ENCODE measurements at places on chromosomes 1 and 21.

DNA sequence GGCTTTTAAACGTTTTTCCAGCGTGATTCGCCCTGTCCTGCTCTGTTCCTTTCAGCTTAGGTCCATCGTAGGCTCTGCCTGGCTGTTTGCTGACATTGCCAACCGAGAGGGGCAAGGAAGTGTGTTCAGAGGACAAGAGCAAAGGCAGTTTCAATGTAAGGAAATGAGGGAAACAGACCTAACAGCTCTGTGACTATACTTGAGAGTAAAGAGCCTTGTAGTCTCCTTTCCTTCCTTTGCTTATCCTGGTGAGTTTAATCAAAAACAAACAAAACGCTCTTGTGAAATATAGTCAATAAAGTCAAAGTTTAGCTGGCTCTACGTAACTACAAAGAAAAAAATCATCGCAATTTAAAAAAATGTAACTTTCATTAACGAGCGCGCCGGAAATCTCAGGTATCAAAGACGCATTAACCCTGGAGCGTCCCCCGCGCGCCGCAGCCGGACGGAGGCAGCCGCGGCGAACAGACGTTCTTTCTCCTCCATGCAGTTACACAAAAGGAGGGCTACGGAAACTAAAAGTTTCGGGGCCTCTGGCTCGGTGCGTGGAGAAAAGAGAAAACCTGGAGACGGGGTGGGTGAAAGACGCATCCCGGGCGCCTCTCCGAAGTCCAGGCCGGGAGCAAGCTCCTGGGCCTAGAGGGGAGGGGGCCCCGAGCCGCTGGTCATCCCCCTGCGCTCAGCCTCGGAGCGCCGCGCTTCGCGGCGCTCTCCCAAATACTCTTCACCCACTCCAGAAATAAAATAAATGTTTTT is 617 bp upstream of the ADGRL2 start:
- DNase-seq = no peak

- DNase-seq = no peak
Measured at GRCh38 chr1:184479435-184480167, 92.8 kb downstream of the C1orf21 start.

GRCh38 chr1:18091660-18092446 is 15.7 kb upstream of the IGSF21 start:
- no peak for DNase-seq

- no peak for DNase-seq
Measured at GRCh38 chr1:246773213-246773641, 49.0 kb downstream of the SCCPDH start.

DNA sequence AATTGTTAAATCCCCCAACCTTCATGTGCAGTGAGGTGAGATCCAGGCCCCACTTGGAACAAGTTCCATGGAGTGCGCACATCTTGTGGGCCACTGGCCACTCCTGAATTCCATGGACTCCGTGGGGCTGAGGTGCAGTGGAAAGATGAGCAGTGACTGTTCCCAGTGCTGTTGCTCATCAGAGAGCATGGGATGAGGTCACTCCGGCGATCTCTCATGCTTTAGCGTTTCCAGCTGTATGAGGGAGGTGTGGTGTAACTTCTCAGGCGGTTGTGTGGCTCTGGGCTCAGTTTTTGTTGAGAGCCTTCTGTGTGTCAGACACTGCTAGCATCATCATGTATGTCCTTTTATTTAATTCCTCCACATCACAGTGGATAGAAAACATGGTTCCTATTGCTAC is 96.2 kb downstream of the GALNT2 start:
- no peak for DNase-seq

GRCh38 chr1:16208270-16208987 is 4.0 kb downstream of the ARHGEF19 start:
- no peak for DNase-seq

DNA sequence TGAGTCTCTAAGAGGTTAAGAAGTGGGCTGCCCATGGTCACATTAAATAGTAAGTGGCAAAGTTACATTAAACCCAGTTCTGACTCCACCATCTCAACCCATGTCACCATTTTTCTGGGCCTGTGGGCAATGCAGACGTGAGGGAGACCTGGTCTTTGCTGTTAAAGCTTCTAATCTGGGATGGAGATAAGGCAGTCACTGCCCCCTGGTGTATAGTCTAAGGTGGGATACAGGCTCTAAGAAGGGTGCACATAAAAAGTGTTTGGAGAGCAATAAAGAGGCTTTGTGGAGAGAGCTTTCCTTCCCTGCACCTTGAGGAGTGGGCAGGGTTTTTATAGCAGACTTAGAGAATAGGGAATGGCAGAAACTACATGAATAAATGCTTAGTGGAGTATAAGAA is 141.3 kb downstream of the ROR1 start:
- DNase-seq = no peak

GRCh38 chr1:118963456-118964430 is 24.4 kb downstream of the TBX15 start:
- DNase-seq = no peak

DNA sequence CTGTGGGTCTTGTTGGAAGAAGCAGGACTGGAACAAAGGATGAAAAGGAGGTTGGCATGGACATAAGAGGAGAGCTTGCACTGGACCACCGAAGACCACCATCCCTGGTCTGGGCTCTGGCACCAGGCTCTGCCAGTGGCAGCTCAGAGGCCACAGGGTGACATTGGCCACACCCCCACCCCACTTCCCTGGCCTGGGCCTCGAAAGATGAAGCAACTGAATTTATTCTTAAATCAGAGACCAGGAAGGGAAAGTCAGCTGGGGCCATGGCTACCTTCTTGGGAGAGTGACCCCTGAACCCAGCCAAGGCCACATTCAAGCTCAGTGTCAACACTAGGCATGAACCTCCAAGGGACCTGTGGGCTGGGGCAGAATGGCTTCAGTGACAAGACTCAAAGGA is 4.0 kb downstream of the KLHDC7A start:
- no peak for DNase-seq

DNA sequence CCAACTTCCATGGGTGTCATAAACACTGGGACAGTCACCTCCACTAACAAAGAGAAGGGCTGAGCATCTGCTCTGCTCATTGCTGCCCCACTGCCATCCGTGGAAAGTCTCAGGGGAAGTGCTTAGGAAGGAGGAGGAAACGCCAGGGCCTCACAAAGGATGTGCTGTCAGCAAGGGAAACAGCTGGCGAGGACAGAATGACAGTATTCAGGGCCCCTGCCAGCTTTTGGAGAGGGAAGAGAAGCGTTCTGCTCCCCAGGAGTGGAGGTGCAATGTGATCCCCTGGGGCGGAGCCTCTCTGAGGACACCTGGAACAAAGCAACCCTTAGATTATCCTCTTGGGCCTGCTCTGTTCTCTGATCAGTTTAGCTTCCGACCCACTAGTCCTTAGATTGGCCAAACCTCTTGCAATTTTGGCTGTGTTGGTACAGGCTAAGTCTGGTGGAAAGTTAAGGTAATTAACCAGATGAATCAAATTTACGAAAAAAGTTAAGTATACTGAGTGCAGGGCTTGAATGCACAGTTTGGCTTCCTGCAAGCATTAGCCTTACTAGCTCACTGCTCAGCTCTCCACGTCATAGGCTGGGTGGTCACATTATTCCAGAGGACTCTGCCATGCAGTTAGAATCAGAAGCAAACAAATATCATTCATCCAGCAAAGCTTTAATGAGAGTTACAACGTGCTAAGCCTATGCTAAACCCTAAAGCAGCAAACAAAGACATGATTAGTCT is 170.2 kb upstream of the NFIA start:
- DNase-seq = no peak

DNA sequence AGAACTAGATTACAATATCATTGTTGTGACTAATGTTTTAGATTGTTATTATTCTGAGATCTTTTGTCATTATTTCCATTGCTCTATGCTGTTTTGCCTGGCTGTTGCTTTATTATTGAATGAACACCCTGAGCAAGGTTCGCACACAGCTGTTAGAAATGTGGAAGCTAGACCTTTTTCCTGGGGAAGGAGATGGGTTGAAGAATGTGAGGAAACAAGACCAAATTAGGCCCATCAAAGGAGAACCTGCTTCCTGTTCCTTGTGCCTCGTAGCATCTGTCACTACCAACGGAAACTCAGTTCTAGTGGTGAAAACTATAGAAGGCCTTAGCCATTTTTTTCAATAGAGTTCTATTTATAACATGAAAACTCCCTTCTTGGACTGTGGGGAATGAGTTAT is 68.7 kb downstream of the RGL1 start:
- no peak for DNase-seq

- DNase-seq = no peak
Measured at GRCh38 chr1:201893431-201893830, 4.7 kb downstream of the SHISA4 start.

DNA sequence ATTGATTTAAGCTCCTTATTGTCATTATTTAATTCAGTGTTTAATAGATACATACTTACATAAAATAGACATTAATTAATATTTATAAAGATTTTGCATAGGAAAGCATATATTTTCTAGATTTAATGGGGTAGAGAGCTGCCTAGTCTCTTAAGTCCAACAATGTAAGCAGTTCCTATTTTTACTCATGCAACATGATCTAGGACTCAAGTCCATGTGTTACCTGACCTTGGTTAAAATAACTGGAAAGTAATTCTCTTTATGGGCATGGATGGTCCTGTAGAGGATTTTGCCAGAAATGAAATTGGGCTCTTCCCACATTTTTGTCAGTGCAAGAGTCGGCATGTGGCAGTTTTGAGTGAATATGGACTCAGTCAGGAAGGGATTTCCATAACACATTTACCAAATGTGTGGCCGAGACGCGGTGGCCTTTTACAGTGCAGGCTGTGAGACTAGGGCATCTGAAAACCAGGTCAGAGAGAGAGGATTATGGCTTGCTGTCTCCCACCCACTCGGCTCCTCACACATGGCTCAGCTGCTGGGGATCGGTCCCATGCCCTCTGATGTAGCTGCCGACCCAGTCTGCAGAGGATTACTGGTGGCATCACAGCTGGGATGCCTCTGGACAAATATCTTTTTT is 6.2 kb upstream of the KIF1B start:
- no peak for DNase-seq

- DNase-seq = no peak
Measured at GRCh38 chr1:204455063-204455830, 39.4 kb downstream of the PIK3C2B start.

DNA sequence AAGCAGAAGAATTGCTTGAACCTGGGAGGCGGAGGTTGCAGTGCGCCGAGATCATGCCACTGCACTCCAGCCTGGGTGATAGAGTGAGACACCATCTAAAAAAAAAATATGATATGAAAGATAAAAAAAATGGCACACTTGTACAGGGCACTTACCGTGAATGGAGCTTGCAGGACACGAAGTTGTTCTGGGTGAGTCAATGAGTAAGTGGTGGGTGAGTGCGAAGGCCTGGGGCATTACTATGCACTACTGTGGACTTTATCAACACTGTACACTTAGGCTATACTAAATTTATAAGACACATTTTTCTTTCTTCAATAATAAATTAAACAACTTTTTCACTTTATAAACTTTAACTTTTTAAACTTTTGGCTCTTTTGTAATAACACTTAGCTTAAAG is 37.0 kb downstream of the TNFRSF8 start:
- no peak for DNase-seq

- DNase-seq = no peak
Measured at GRCh38 chr21:44795342-44795741, 6.3 kb downstream of the UBE2G2 start.

DNA sequence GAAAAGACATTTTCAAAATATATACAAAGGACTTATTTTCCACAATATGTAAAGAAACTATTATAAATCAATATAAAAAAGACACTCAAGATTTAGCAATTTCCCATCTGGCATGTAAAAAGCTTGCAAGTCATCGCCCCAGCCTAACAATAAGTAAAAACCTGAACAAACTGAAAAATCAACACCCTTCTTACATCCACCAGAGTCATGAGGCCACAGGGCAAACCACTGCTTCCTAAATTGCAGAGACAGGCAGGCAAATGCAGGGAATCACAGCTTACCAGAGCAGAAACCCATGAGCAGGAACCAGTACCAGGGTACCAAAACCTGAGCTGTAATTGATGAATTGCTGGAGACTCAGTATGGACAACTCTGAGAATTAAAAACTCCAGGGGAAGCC is 16.7 kb upstream of the WNT2B start:
- no peak for DNase-seq
